ENCODE measurements at places on chromosomes 7 and 10.
A peak's percentile ranks its signal among the peaks of the same experiment; 100 is the strongest.

DNA sequence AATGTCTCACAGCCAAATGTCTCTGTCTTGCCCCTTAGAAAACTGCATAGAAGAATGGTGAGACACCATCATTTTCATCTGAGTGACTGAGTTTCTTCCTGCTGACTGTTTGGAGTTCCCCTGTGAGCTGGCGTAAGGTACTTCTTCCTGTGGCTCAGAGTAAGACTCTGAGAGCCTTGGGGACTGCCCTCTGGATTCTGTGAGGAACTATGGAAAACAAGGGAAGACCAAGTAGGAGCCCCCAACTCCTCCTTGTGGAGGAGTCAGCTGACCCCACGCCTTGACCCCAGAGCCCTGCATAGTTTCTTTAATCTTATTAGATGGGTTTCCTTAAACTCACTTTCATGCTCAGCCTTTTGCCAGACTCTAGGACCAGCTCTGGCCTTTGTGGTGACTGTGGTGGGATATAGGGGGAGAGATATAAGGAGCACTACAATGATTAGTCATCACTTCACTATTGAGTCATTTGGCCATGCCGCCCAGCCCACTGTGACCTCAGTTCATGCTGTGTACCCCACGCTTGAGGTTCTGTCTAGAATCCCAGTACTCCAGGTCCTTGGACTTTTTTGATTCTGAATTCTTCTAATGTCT lies 51.8 kb upstream of the FAM133B start:
- peak; percentile 79 for DNase-seq

GRCh38 chr7:12728192-12728538 lies 40.7 kb downstream of the ARL4A start:
- DNase-seq, result no peak

DNA sequence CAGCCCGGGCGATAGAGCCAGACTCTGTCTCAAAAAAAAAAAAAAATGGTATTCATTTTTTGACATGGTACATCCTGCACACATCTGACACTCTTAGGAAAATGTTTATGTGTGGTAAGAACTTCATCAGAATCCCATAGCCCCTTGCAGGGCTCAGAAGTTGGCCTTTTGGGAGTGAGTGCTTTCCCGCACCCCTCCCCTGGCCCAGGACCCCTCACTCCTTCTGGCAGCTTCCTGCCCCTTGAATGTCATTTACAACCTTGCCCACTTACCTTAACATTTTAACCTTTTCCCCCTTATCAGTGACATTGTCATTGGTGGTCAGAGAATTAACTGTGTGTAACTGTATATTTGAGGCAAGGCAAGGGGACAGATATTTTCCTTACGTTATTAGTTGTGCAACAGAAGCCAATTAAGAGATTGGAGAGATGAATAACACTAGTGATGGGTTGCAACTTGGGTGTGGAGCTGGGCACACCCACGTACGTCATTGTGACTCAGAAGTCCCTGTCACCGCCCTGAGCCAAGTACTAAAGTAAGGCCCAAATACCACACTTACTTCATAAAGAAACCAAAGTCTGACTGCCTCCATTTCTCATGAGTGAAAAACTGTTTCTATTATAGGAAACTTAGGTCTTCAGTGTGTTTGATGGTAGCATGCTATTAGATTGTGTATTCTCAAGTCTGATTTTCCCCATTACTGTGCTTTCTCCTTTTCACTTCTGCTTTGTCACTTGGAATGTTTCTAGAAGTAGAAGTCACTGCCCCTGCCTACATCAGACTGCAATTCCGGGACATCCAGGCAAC lies 31.6 kb downstream of the OGDH start:
- DNase-seq, result peak; percentile 89

DNA sequence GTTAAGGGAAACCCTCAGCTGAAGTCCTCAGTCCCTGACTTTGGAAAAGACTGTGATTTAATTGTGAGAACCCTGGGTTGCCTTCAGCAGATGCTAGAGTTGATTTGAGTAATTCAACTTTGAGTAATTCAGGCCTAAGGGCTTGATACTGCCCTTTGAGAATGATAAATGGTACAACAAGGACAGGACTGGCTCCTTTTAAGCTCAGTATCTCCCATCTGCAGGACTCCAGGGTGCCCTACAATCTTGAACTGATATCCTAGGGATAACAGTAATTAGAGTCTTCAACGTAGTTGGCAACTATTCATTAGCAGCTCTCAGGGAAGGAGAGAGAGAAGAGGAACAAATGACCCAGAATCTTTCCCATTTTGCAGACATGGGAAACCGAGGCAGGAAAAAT lies 186.4 kb downstream of the GATA3 start:
- DNase-seq, result no peak

- DNase-seq, result no peak
These were observed 192.1 kb downstream of the CELF2 start for GRCh38 chr10:11209830-11210181.
